Breast epithelium (tissue), 4 donors: ENCODE measurements at places on chromosomes 3 and 15. TPM values are rescaled to one million over a fixed set of nuclear protein-coding genes. Genes with fewer than 3 reads are reported as not detected.

DNA sequence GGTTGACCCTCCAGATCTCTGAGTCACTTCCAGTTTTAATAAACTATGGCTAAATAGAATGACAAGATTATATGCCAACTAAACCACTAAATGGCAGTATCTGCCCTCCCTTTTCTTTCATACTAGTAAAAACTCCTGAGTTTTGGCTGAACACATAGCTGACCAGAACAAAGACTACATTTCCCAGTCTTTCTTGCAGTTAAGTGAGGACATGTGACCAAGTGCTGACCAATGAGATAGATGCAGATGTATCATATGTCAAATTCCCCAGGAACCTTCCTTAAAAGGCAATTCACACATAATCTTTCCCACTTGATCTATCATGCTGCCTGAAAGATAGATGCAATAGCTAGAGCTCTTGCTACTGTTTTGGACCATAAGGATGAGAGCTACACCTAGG, 191.3 kb downstream of the SHOX2 start:
- H3K4me3 ChIP-seq: no peak overlapping the region
- H3K36me3 ChIP-seq: no peaks in the 10 kb centered on the region
- no peaks in the 10 kb centered on the region for H3K27me3 ChIP-seq
- no peaks in the 10 kb centered on the region for H3K4me1 ChIP-seq
- no peak for DNase-seq

DNA sequence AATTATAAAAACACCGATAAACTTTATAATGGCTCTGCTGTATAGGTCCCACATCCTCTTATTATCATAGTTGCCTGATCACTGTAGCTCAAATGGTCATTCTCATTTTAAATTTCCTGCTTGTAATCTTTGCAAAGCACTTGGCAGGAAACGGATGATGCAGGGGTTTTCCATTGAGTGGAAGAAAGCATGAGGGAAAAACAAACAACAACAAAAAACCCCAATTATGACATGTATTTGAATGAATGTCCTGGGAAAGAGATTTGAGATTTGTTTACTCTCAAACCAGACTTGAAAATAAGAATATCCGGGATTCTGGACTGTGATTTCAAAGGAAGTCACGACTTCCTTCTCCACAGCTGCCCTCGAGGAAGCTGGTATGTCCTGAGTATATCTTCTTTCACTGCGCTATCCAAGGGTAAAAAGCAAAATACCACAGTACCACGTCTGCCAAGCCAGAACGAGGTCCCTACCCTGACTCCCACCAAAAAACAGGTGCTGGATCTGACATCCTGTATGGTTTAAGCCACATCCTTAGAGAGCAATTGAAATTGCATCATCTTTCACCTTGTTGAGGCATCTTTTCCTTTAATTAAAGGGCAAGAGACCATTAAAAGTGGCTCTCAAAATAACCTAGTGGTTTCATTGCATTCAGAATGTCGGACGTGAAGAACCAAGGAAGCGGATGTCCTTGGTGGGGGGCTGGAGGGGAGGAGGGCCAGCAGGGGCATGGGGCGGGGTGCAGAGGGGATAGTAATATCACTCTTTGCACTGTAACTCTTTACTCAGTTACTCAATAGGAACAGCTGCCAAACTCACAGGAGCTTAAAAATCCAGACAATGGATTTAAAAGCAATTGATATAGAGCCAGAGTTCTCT, 13.5 kb upstream of the TIPIN start:
- peak overlapping the region; percentile 72 for H3K27ac ChIP-seq
- no peaks in the 10 kb centered on the region for H3K4me1 ChIP-seq
- H3K4me3 ChIP-seq: peak overlapping the region; percentile 36
- DNase-seq: no peak

DNA sequence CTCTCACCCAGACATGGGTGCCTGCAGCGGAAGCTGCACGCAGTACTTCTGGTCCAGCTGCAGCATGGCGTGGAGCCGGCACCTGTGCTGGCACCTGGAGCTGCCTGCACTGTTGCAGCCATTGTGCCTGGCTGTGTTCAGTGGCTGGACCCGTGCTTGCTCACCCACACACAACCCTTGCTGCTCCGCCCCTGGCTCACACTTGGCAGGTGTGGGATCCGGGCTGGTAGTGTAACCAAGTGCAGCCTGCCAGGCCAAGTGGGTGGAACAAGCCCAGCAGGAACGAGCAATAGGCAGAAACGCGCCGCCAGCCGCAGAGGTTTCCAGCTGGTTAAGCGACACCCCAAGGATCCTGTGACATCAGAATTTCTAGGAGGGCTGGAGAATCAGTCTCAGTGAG, 11.2 kb upstream of the SCAPER start:
- no peak for DNase-seq
- no peak overlapping the region for H3K4me3 ChIP-seq
- H3K36me3 ChIP-seq: no peaks in the 10 kb centered on the region
- no peak overlapping the region for H3K27ac ChIP-seq
- no peaks in the 10 kb centered on the region for H3K27me3 ChIP-seq

DNA sequence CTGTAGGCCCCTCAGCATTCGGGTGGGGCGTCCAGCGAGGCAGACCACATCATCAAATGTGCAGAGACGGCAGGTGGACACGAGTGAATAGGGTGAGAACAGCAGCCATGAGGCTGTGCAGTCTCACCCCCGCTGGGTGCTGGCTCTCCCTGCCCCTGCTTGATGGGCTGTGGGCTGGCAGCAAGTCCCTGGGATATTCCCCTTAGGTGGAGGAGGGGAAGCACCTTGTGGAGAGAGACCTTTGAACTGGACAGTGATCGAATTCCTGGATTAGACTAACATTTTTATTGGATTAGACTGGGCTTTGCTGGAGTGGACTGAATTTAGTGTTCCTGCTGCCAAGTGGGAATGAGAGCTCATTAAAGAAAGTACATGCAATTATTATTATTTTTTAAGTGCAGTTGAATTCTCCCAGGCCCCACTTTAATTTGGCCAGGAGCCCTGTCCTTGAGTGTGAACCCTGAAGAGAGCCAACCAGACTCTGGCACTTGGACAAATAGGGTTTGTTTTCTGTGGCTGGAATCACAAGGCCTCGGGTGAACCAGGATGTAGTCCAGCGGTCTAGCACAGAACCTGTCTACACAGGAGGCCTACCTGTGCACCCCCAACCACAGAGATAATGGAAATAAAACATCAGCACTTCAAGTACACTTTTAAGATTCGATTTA, 193.1 kb downstream of the ABHD5 start:
- H3K27me3 ChIP-seq: no peaks in the 10 kb centered on the region
- H3K4me3 ChIP-seq: no peak overlapping the region
- no peaks in the 10 kb centered on the region for H3K4me1 ChIP-seq
- no peaks in the 10 kb centered on the region for H3K36me3 ChIP-seq
- peak; percentile 74 for DNase-seq

DNA sequence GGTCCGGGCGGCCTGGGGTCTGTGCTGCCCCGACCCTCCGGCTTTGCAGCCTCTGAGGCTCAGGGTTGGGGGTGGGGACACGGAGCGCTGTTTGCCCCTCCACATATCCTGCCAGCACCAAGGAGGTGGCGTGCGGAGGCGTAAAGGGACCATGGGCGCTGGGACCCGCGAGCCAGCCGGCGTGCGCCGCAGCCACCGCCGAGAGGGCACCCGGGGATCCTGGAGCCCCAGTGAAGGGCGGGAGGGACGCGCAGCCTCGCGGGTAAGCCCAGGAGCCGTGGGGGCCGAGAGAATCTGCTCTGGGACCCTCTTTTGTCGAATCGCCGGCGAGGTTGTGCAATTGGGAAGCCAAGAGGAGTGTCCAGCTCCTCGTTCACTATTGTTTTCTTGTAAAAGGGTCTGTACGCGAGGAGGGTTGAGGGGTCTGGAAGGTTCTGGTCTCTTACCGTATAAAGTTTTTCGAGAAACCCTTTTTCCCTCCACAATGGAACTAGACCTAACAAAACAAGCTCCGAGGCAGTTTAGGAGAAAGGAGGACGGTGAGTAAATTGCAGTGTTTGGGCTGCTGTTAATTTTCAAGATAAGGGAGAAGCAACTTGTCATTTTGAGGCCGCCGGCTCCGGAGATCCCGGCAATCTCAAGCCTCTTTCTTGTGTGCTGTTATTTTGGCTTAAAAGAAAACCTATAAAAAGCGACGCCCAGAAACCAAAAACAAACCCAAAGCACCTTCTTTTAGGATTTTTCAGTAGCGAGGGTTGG, 29.9 kb upstream of the ST3GAL6 start:
- no peak for DNase-seq
- H3K4me1 ChIP-seq: no peaks in the 10 kb centered on the region
- H3K27me3 ChIP-seq: no peaks in the 10 kb centered on the region
- H3K27ac ChIP-seq: peak overlapping the region; percentile 76
- no peaks in the 10 kb centered on the region for H3K36me3 ChIP-seq

DNA sequence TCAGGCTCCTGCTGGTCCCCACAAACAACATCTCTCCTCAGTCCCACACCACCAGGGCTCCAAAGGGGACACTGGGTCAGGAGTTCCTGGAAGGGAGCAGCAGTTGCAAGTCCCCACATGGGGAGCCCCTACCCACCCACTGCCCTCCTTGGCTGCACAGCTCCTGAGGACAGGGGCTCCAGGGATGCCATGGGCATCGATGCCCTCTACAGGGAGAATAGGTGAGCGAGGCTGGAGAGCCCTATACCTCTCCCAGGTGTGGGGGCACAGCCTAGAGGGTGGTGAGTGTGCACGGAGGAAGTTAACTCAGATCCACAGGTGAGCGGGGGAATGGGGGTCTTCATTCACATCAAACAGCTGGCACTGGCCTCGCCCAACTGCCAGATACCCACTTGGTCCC, 141.2 kb upstream of the LINGO1 start:
- H3K4me1 ChIP-seq: no peaks in the 10 kb centered on the region
- no peaks in the 10 kb centered on the region for H3K36me3 ChIP-seq
- H3K4me3 ChIP-seq: no peak overlapping the region
- no peak overlapping the region for H3K27ac ChIP-seq

- DNase-seq: no peak
- H3K36me3 ChIP-seq: no peaks in the 10 kb centered on the region
- H3K27ac ChIP-seq: no peak overlapping the region
- peaks cover 4% of the 10 kb centered on the region for H3K27me3 ChIP-seq
Observed at GRCh38 chr15:31957581-31957980, 72.7 kb upstream of the CHRNA7 start.

DNA sequence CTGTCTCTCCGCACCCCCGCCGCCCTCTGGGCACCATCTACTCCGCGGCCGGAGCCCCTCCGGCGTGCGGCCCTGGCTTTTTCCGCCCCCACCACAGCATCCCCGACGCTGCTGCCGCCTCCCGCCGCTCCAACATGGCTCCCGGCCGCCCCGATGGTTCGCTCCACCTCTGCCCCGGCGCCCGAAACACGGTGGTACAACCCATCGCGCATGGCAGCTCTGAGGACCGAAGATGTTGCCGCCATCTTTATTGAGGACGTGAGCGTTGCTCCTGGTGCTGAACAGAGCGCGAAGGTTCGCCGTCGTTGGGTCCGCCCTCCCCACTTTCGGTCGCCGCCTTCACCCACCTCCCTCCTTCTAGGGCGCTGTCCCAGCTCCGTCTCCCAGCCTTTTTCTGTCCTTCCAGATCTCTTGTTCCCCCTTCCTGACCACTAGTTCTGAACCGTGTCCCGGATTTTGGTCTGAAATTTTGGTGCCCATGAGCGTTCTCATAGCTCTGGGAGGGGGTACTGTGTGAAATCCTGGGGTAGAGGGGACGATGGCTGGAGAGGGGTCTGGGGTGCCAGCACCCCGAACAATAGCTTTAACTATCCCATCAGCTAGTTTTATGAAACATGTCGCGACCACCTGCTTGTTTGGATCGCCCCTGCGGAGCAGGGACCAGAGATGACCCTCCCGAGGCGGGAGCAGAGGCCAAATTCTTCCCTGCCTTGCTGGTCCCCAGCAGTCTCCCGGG, at the start of gene CELSR3:
CELSR3 (minus strand) TSS at position 134 of the 736 bp plus-strand sequence. CDS start 252 bp downstream, outside the sequence.
- peak; percentile 79 for DNase-seq
- no peaks in the 10 kb centered on the region for H3K36me3 ChIP-seq
- H3K4me3 ChIP-seq: peak within 1 kb of the TSS; percentile 85
- H3K27ac ChIP-seq: peak within 1 kb of the TSS; percentile 86
- peaks cover 8% of the 10 kb centered on the region for H3K27me3 ChIP-seq
- no peaks in the 10 kb centered on the region for H3K4me1 ChIP-seq

GRCh38 chr15:77538027-77538451, 94.7 kb downstream of the LINGO1 start:
- no peak overlapping the region for H3K4me3 ChIP-seq
- H3K27ac ChIP-seq: no peak overlapping the region
- H3K4me1 ChIP-seq: no peaks in the 10 kb centered on the region
- H3K36me3 ChIP-seq: no peaks in the 10 kb centered on the region
- H3K27me3 ChIP-seq: no peaks in the 10 kb centered on the region

GRCh38 chr15:73766598-73766997, 13.4 kb upstream of the INSYN1 start:
- H3K27me3 ChIP-seq: no peaks in the 10 kb centered on the region
- no peak overlapping the region for H3K4me3 ChIP-seq
- H3K4me1 ChIP-seq: no peaks in the 10 kb centered on the region
- DNase-seq: no peak
- no peaks in the 10 kb centered on the region for H3K36me3 ChIP-seq

- no peaks in the 10 kb centered on the region for H3K27me3 ChIP-seq
- no peak overlapping the region for H3K4me3 ChIP-seq
- no peaks in the 10 kb centered on the region for H3K36me3 ChIP-seq
- no peaks in the 10 kb centered on the region for H3K4me1 ChIP-seq
Observed at GRCh38 chr3:155188031-155188430, 105.5 kb downstream of the STRIT1 start.

DNA sequence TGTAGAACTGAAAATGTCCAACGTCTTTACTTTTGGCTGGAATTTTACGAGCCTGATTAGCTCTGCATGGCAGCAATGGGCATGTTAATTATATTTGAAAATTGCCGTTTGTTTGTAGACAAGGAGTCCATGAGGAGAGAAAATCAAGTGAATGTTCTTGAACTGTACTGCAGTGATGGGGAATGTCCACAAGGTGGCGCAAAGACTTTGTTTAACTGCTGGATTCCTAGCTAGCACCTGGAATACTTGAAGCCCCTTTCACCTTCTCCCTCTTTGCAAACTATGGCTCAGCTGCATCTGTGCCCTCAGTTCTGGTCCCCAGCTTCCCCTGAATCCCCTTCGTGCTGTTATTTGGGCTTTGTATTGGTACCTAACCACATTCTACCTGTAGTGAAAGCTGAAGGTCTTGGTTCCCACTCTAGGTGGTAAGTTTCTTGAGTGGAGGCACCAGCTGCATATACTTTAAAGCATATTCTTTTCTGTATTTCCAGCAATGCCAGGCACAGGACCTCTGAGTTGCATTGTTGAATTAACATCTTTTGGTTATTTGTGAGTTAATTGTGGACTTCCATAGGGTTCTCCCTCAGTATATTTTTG, 25.3 kb downstream of the EXOG start:
- H3K27me3 ChIP-seq: no peaks in the 10 kb centered on the region
- H3K36me3 ChIP-seq: no peaks in the 10 kb centered on the region
- no peak overlapping the region for H3K4me3 ChIP-seq

GRCh38 chr3:146223401-146224373, 27.2 kb downstream of the PLSCR4 start:
- H3K4me1 ChIP-seq: no peaks in the 10 kb centered on the region
- DNase-seq: no peak
- no peak overlapping the region for H3K4me3 ChIP-seq
- H3K27me3 ChIP-seq: no peaks in the 10 kb centered on the region
- H3K27ac ChIP-seq: peak overlapping the region; percentile 41

GRCh38 chr3:73315706-73316105, 254.2 kb downstream of the EBLN2 start:
- no peak overlapping the region for H3K4me3 ChIP-seq
- H3K27me3 ChIP-seq: no peaks in the 10 kb centered on the region
- H3K36me3 ChIP-seq: no peaks in the 10 kb centered on the region
- DNase-seq: no peak

GRCh38 chr3:116318370-116318769, 126.9 kb downstream of the LSAMP start:
- H3K27ac ChIP-seq: no peak overlapping the region
- no peaks in the 10 kb centered on the region for H3K36me3 ChIP-seq
- no peak overlapping the region for H3K4me3 ChIP-seq
- DNase-seq: no peak

The ZMYND10 gene
- 1.9 TPM for total RNA-seq

The RARB gene
- 20.1 TPM for total RNA-seq

The TUSC7 gene
- total RNA-seq: not detected

The SH2D7 gene
- total RNA-seq: not detected

The KIF23 gene
- total RNA-seq: 1.6 TPM
